ENCODE measurements at places on chromosomes 1 and 21.

- DNase-seq: no peak
Measured at GRCh38 chr1:194477908-194478307, 1291.5 kb upstream of the B3GALT2 start.

DNA sequence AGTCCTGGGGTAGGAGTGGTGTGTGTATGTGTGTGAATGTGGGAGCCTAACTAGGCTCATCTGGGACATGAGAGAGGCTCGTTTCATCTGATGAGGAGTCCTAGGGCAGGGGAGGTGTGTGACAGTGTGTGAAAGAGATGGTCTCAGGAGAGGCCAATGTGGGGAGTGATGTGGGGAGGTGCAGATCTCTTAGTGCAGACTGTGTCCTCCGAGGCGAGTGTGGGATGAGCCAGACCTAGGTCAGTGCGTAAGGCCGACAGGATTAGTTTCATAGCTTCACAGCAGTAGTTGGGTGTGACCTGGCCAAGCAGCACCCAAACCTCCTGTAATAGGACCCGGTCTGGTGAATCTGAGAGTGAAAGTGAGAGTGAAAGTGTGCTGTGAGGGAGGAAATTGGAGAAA is 94.7 kb downstream of the LIPI start:
- no peak for DNase-seq

GRCh38 chr21:44527983-44528633 is 11.9 kb downstream of the KRTAP10-1 start:
- no peak for DNase-seq

DNA sequence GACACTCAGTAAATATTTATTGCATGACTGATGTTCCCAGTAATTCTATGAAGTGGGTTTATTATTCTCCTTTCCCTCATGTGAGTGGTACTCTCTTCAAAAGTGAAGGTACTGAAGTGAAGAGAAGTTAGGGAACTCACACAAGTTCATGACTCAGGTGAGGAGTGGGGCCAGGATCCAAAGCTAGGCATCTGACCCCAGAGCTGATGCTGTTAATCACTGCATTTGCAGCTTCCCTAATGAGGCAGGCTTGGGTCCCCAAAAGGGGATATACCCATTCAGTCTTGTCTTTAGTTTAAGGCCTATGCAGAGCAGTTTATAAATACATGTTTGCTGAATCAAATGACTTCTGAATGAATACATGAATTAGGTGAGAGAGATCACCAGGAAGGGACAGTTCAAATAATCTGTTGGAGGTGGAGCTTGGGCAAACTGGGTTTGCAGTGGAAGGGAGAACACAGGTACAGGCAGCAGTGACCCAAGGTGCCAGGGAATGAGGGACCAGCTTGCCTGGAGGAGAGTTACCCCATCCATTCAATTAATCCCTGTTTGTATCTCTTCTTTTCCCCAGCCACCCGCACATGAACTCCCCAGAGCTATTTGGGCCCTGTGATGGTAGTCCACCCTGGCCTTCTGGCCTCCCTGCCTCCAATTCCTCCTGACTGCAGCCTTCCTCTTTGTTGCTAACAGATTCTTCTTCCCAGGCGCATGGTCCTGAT is 2.0 kb downstream of the CD58 start:
- no peak for DNase-seq

GRCh38 chr1:121440993-121441392 is 256.2 kb downstream of the SRGAP2C start:
- no peak for DNase-seq

- no peak for DNase-seq
Measured at GRCh38 chr1:174990382-174990999, 9.3 kb upstream of the CACYBP start.

GRCh38 chr21:19785941-19786340 is 1212.3 kb upstream of the NCAM2 start:
- no peak for DNase-seq

DNA sequence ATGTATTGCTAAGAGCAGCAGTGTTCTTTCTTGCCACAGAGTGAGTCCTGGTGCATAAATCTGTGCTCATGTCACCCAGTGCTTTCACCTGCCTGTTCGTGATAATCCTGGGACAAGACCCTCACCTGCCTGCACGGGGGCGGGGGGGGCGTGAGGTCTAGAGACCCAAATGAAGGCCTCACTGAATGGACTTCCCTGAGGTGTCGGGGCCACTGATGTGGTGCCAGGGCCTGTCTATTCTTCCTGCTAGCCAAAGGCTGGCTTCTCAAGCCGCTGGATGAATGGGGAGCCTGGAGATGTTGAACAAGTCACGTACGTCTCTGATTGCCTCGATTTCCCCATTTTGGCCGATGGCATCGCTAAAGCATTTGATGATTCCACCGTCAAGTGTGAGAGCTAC is 118.8 kb upstream of the IRF2BP2 start:
- DNase-seq: no peak

DNA sequence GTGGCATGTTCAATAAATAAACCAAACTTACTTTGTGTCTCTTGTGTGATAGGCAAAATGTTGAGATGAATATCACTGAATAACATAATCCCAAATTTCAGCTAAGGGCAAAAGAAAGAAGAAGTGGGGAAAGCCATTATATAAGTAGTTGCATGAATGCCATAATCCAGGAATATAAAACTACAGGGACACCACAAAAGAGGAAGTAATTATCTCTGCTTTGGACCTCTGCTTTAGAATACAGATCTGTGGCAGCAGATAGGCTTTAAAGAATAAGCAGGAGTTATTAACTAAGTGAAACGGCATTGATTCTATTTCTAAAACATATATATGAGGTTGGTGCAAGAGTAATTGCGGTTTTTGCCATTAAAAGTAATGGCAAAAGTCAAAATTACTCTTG is 288.5 kb upstream of the SNX7 start:
- no peak for DNase-seq

GRCh38 chr1:93015590-93015989 is 54.3 kb upstream of the DIPK1A start:
- no peak for DNase-seq

- no peak for DNase-seq
Measured at GRCh38 chr1:191734321-191734720, 423.9 kb upstream of the RGS18 start.

DNA sequence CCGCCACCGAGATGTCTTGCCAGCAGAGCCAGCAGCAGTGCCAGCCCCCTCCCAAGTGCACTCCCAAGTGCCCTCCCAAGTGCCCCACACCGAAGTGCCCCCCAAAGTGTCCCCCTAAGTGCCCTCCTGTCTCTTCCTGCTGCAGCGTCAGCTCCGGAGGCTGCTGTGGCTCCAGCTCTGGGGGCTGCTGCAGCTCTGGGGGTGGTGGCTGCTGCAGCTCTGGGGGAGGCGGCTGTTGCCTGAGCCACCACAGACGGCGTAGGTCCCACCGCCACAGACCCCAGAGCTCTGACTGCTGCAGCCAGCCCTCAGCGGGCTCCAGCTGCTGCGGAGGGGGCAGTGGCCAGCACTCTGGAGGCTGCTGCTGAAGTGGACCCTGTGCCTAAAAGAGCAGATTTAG is 1.4 kb downstream of the LCE1F start:
- DNase-seq: no peak

- DNase-seq: no peak
Measured at GRCh38 chr1:165408518-165408917, 36.4 kb downstream of the RXRG start.

- no peak for DNase-seq
Measured at GRCh38 chr1:234639961-234640360, 30.0 kb upstream of the IRF2BP2 start.

DNA sequence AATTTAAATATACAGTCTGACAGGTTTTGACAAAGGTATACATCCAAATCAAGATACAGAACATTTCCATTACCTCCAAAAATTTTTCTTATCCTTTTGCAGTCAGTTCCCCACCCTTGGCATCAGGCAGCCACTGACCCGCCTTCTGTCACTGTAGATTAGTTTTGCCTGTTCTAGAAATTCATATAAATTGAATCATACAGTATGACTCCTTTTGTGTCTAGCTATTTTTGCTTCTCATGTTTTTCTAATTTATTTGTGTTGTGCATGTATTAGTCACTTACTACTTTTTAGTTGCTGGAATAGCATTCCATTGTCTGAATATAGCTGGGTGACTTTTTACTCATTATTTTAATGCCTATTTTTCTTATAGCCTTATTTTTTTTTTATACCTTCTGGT is 3.8 kb downstream of the UTP25 start:
- no peak for DNase-seq

DNA sequence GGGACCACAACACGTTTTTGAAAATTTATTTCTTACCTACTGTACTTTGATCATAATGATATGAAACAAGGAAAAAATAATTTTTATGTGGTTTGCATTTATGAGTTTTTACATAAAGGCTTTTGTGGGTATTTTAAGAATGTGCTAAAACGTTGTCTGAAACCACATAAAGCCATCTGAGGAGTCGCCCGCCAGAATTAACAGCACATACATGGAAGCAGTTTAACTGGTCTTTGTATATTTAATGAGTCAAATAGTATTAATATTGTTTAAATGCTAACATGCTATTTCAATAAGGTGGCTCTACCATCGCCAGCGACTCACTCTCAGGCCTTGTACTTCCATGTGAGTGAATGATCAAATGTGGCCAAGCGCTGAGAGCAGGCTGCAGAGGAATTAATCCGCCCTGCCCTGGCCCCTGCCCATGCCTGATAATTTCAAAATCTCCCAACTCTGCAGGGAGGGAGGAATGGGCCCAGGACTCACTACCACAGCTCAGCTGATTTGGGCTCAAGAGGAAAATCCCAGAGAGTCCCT is 49.6 kb downstream of the SLC66A1 start:
- no peak for DNase-seq

- no peak for DNase-seq
Measured at GRCh38 chr1:176976225-176976624, 188.3 kb downstream of the ASTN1 start.

DNA sequence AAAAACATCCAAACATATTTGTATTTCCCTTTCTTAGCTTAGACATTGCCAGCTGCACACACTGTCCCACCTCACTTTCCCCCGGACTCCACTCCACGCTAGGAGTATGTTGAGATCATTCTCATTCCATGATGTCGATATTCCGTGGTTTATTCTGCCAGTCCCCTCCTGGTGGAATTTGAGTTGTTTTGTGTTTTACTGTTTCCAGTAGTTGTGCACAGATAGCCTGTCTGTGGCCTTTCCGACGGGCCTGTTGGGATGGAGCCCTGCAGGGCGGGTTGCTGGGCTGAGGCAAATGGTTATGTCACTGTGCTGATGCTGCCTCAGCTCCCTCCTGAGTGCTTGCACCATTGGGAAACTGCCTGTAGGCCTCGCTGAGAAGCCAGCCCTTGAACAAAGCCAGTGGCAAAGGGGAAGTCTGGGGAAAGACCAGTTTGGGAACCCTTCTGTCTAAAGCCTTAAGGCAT is 12.8 kb downstream of the TRAPPC10 start:
- no peak for DNase-seq

- DNase-seq: no peak
Measured at GRCh38 chr1:200731654-200732332, 6.9 kb upstream of the CAMSAP2 start.

GRCh38 chr1:181057079-181057478 is 23.3 kb downstream of the MR1 start:
- DNase-seq: no peak

- no peak for DNase-seq
Measured at GRCh38 chr1:116257341-116257767, 115.7 kb upstream of the ATP1A1 start.

- no peak for DNase-seq
Measured at GRCh38 chr1:42429603-42430002, 26.2 kb downstream of the ZMYND12 start.

- no peak for DNase-seq
Measured at GRCh38 chr1:72140222-72140621, 142.1 kb downstream of the NEGR1 start.

Data from activated CD4-positive, alpha-beta T cell treated with anti-CD3 and anti-CD28 coated beads for 1 hour (primary cell).